T47D (cell line): ENCODE measurements at places on chromosomes 1 and 21.
A peak's percentile ranks its signal among the peaks of the same experiment; 100 is the strongest.

DNA sequence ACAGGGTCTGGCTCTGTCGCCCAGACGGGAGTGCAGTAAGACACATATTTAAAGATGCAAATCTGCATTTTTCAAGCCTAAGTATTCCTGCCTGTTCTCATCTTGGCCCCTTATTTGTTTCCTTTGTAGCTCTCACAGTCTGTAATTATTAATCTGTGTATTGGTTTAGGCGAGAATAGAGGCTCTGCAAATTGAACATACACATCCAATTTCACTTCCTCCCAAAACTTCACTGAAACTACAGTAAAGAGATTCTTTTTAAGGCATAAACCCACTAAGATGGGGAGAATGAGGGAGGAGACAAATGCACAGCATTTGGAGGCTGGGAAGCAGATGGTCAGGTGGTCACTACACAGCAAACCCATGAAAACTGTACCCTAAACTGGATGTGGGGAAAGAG lies 21.0 kb downstream of the HMGN2 start:
- no peak for DNase-seq

DNA sequence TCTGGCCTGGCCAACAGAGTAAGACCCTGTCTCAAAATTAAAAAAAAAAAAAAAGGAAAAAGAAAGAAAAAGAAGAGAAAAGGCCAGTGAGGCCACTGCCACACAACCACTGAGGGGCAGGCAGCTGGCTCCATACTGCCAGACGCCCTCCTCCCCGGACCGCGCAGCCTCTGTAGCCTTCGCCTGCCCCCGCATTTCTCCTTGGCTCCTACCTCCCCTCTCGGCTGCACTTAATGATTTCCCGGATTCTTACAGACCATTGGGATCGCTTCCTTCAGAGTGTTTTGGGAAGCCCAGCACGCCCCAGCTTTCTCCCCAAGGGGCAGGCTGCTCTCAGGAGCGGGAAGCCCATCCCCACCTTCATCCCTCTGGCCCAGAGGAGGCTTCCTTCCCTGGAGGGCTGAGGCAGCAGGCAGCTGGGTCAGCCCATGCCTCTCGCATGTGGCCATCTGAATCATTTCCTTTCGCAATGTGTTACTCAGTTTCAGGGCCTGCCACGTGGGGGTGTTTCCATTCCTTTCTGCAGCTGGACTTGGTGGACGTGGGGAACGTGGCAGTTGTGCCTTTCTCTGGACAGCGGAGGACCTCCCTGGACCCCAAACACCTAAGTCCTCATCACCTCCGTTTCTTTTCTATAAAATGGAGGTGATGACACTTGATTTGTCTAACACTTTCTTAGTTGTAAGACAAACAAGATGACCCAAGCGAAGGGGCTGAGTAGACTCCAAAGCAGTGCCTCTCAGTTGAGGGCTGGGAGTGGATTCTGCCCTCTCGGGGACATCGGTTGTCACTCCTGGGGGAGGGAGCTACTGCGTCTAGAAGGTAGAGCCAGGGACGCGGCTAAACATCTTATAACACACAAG lies 2.3 kb downstream of the SLC2A5 start:
- no peak for DNase-seq

- DNase-seq, result no peak
Observed at GRCh38 chr1:220732621-220733020, 15.5 kb upstream of the MTARC2 start.

- DNase-seq, result no peak
Observed at GRCh38 chr1:11684070-11684469, 3.1 kb upstream of the MAD2L2 start.

GRCh38 chr1:6488602-6489382 lies 2.7 kb downstream of the PLEKHG5 start:
- no peak for DNase-seq

DNA sequence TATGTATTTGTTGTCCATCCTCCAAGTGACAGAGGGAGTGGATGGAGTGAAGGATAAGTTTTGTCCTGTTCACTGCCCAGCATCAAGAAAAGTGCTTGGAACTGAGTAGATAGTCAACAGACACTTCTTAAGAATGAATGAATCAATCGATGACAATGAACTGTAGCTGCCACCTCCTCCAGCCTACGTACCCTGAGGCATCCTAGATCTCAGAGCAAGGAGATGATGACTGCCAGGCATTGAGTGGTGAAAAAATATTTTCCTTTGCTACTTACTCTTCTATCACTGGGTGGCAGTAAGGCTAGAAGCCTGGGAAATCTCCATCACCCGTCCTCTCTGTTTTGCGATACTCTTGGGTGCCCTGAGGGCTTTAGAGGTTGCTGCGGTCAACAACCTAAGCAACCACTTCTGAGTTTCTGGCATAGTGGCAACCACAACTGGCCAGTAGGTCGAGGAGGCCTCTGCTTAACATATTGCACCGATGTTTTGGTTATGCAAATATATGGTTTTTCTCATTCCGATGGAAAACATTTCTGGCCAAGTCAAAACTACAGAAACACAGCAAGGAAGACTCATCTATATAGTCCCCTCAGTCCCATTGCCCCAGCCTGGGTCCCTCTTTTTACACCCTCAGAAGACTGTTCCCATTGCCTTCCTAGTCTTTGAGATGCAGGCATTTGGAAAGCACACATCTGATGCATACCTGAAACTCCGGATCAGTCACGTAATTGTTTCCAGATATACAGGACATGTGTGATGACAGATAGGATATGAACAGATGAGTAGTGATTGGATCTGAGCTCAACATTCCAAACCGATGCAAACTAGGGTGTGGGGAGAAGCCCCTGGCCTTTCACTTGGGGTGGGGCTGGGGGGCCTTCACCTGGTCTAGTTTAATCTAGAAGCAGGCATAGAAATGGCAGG lies 136.8 kb downstream of the RUNX1 start:
- peak; percentile 35 for DNase-seq

DNA sequence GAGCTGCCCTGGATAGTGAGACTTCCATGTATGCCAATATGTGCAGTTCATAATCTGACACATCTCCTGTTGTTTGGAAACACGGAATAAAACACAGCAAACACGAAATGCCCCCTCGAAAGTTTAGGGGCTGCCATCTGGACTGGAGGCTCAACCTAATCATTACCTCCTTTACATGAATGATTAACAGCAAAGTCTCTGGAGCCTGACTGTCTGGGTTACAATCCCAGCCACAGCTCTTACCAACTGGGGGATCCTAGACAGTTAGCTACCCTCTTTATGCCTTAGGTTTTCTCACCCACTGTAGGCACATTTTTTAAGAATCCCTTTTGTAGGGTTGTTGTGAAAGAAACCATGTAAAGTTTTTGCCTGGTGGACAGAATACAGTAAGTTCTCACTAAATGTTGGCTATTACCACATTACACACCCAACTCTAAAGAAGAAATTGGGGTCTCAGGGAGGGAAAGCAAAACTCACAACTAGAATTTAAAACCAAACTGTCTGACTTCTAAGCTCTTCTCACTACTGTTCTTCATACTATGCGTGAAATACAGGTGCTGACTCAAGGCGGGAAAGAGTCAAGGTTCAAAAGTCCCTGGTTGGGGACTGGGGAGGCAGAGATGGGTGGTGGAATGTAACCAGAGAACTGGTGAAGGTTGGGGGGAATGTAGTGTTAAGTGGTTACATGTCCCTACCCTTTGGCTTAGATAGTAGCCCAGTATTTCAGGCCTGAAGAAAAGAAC lies 24.2 kb downstream of the CYP4A22 start:
- DNase-seq, result no peak

- no peak for DNase-seq
Observed at GRCh38 chr1:118973032-118973431, 15.1 kb downstream of the TBX15 start.

DNA sequence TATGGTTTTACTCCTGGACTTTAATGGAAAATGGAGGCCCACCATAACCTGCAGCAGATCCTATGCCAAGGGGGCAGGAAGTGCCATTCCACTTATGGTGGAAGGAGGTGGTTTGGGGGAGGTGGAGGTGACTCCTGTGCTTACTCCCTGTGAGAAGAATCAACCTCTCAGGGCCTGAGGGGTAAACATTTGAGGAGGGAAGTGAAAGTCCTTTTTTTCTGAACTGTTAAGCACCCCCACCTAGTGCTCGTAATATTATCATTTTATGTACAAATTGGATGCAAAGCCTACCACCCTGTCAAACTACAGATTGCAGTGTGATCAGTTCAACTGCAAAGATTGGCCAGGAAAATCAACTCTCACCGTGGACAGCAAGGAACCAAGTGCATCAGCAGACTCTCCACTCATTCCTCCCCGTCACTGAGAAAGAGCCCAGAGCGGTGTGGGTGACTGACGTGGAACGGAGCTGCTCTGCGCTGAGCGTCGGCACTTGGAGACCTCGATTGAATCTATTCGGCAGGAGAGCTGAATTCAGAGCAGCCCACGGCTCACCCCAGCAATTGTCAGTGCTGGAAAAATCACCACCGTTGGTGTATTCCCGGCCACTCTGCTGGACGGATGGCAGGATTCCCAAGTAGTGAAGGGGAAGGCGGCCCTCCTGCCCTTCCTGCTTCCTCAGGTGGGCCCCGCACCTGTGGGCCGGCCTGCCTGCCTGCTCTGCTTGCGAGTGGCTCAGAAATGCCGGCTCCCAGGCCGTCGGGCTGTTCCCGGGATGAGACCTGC lies 46.8 kb upstream of the COX20 start:
- DNase-seq, result no peak

DNA sequence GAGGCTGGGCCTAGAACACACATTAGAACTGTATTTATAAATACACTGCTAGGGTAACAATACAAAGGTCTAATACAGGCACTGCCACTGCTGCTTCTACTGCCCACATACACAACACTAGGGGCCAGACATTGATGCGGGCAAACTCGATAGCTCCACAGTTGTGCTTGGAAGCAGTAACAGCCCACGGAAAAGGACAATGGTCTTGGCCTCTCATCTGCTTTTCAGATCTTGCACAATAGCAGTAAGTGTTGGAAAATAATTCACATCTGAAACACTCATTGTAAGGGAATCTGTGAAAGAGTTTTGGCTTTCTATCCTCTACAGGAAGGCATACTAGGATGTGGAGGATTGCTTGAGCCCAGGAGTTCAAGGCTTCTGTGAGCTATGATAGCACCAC lies 6.9 kb upstream of the SPOCD1 start:
- no peak for DNase-seq

DNA sequence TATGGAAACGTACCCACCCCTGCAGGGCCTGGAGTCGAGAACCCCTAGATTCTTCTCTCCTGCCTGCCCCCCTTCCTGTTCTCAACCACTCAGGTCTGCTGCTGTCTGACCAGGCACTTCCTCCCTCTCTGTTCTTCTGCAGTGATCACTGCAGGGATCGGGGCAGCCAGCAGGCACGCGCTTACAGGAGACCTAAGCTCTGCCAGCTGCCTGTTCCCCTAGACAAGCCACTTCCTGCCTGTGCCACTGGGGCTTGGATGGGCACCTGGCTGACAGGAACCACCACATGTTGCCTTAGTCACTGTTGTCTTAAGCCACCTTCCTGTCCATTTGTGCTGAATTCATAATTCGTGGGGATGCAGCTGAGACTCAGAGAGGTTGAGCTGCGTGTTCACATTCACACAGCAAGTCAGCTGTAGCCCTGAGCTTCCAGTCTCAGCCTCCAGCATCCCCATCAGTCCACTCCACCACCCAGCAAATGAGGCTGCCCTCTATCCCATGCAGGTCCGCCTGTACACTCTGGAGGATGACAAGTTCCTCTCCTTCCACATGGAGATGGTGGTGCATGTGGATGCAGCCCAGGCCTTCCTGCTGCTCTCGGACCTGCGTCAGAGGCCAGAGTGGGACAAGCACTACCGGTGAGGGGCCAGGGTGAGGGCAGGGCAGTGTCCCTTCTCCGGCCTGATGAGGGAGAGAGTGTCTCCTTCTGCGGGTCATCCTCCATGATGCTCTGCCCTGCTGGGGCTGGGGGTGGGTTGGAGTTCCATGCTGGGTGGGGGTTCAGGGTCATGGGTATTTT lies 18.6 kb downstream of the FAM151A start:
- DNase-seq, result no peak

GRCh38 chr1:192559115-192560006 lies 16.2 kb upstream of the RGS1 start:
- no peak for DNase-seq

DNA sequence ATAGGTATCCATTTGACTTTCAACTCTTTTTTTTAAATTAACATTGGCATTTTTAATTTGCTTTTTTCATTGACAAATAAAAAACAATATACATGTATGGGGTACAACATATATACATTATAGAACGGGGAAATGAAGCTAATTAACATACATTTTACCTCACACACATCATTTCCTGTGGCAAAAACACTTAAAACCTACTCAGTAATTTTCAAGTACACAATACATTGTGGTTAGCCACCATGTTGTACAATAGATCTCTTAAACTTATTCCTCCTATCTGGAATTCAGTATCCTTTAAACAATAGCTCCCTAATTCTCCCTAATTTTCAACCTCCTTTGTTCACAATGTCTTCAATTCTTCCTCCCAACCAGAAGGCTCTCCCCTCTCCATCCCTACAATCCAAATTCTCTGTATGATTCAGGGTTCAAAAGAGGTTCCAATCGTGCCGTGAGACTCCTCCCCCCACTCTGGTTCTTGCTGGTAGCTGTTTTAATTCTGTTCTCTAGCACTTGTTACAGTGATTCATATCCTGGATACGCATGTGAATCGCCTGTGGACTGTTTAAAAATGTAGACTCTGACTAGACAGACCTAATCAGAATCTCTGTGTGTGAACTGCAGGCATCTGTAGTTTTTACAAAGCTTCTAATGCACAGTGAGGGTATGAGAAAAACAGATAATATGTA lies 87.6 kb upstream of the DUSP10 start:
- DNase-seq, result no peak

DNA sequence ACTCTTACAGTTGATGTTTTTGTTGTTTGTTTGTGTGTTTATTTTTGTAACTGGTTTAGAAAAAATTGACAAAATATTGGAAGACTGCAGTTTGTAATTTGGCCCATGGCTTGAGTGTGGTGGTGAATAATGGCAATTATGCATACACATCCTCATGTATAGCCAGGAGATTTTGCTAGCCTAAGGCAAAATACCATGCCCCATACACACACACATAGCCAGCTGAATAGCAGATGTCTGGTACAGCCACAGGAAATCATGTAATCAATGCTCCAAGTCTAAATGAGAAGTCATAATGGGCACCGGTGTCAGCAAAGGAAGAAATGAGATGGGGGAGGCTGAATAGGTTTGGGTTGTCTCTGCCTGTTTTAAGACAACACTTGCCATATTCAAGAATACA lies 135.2 kb upstream of the COA6 start:
- DNase-seq, result no peak
